Caki2 (cell line): ENCODE measurements at places on chromosomes 3 and 15. TPM values are rescaled to one million over a fixed set of nuclear protein-coding genes. Genes with fewer than 3 reads are reported as not detected.

- DNase-seq: no peak
Observed at GRCh38 chr3:122316368-122316767, 8.7 kb upstream of the CSTA start.

- DNase-seq: no peak
Observed at GRCh38 chr15:38921471-38921870, 356.9 kb upstream of the RASGRP1 start.

DNA sequence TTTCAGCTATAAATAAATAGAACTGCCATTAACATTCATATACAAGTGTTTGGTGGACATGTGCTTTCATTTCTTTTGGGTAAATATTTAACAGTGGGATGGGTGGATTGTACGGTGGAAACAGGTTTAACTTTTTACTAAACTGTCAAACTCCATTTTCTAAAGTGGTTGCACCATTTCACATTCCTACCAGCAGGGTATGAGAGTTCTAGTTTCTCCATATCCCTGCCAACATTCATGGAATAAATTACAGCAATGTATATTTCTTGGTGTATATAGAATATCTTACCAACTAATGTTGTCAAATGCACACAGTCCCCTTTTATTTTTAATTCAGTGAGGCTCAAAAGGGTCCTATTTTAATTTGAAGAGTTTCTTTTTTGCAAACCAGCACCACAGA is 71.3 kb upstream of the CTXND1 start:
- DNase-seq: no peak

GRCh38 chr3:71129611-71130431 is 453.7 kb downstream of the FOXP1 start:
- DNase-seq: peak; percentile 64

DNA sequence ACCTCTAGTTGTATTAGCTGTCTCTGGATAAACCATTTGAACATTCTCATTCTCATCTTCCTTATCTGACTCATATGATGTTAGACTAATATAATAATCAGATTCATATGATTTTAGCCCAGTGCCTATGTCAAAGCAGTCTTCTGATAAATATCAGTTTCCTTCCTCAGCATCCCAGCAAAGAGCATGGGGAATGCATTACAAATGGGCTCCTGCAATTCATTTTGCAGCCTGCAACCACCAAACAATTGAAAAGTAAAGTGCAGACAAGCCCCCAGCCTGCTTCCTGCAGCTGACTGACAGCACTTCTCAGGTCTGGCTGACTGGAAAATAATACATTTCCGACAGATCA is 78.2 kb upstream of the STAC start:
- no peak for DNase-seq

Gene ZFAND6
- total RNA-seq: 105 and 120 TPM in 2 replicates

- DNase-seq: no peak
Observed at GRCh38 chr3:196695849-196696226, 16.2 kb downstream of the CEP19 start.

- peak; percentile 40 for DNase-seq
Observed at GRCh38 chr3:180594631-180595558, 7.1 kb upstream of the TTC14 start.

- peak; percentile 58 for DNase-seq
Observed at GRCh38 chr15:67931861-67932260, 92.0 kb upstream of the RNU6-1 start.

DNA sequence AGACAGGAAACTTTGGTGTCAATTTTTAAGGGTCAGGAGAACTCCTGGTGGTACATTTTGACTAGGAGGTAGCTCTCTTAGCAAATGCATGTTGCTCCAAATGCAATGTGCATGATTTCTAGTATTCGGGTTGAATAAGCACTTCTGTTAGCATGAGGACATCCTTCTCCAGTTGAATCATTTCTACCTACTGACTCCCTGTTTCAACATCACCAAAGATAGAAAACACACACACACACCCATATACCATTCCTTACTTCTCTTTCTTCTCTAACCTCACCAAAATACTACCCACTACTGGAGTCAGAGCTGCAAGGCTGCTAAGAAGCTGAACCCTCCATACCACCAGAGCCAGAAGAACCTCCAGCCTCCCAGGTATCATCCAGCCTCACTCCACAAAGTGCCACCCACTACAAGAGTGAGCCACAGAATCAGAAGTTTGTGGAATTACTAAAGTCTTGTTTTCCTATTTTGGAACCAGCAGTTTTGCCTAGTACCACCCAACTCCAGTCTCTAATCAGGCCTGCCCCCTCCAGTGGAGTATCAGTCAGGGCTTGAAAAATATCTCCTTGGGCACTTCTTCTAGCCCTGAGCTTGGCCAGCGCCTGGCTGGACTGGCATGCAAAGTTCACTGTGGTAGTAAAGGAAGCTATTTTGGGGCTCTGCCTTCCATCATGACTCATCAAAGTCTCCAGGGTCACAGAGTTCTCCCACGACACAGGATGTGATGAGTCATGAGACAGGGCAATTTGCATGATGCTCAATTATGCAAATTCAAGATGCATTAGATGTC is 110.3 kb downstream of the CYP19A1 start:
- DNase-seq: peak; percentile 29

GRCh38 chr3:48222616-48223513 is at the start of gene CAMP:
CAMP (plus strand) TSS chr3:48223495; CDS start chr3:48223512, 17 bp downstream.
- peak; percentile 22 for DNase-seq

- no peak for DNase-seq
Observed at GRCh38 chr3:128942161-128942952, 51.5 kb downstream of the CFAP92 start.

DNA sequence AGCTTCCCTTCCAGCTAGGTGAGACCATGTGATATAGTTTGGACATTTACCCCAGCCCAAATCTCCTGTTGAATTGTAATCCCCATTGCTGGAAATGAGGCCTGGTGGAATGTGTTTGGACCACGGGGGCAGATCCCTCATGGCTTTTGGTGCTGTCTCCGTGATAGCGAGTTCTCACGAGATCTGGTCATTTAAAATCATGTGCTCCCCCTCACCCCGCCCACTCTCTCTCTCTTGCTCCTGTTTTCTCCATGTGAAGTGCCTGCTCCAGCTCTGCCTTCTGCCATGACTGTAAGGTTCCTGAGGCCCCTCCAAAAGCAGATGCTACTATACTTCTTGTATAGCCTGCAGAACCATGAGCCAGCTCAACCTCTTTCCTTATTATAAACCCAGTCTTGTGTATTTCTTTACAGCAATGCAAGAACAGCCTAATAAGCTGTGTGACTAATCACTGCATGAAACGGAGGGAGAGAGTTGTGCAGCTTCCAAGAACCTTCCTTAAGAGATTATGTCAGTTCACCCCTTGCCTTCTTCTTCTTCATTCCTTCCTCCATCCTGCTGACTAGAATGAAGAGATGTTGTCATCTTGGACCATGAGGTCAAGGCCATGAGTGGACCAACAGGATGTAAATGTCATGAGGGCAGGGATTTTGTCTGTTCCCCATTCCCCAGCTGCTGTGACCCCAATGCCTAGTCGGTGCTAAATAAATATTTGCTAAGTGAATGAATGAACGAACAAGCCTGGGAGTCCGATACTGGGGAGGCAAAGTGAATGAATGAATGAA is 91.0 kb downstream of the CPN2 start:
- DNase-seq: no peak

Gene MOBP
- total RNA-seq: not detected in 2 replicates

DNA sequence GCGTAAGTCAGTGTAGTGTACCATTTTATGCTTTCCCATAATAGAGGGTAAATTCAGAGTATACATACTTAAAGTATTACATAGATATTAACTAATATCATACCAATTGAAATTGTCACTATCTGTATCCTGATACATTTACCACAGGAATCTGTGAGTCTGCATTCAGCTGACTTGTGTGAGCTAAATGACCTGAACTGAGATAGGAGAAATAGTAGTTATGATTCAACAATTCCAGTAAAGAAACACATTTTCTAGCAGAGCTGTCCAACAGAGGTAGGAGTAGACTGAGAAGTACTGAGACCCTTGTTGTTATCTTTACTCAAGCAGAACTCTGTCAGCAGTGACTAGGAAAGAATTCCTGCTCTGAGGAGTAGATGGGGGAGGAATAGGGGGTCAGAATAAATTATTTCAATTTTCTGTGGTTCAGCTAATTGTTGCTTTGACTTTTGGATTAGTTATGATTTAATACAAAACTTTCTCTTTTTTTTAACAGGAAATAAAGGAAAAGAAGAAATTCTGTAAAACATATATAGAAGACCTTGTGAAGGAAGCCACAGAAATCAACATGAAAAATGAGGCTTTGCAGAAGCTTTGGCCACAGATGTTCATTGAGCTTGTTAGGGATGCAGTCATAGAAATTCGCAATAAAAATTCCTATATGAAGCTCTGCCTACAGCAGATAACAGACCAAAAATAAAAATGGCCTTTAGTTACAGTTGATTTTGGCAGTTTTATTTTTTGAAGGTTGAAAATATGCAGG is 66.2 kb upstream of the THSD4 start:
- peak; percentile 43 for DNase-seq

Gene CAND2
- total RNA-seq: not detected in 2 replicates

Gene HRG
- not detected in 2 replicates for total RNA-seq

Gene STIMATE
- total RNA-seq: 7.5 and 10.4 TPM in 2 replicates

- DNase-seq: no peak
Observed at GRCh38 chr3:178350763-178351162, 185.5 kb upstream of the KCNMB2 start.

DNA sequence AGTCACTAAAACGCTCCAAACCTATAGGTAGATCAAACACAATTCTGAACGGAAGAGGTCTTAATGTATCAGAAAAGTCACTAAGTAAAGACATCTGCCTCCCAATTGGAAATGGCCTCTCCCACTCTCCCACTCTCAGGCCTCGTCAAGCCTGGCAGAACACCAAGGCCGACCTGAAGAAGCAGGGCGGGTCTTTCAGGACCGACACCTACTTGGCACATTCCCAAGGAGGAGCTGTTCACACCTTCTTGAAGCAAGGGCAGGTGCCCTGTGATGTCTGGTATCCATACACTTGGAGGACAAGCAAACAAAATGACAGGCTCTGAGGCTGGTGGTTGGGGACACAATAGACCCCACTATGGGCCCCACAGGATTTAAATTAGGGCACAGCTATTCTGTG is 30.0 kb downstream of the XXYLT1 start:
- no peak for DNase-seq

DNA sequence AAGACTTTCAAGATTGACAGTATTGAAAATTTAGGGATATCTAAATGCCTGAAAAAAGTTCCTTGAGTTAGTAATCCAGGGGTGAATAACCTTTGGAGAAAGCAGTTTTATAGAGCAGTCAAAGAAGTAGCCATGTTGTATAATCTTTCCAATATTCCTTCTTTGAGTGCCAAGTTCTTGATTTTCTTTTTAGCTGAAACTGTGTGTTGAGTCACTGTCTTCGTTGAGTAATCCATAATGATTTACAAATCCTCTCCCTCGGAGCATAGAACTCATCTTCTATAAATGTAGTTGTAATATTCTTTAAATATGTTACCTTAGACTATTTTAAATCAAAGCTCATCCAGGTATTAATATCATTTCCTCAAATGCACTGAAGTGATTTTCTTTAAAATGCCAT is 135.2 kb downstream of the BBX start:
- no peak for DNase-seq

Gene C3orf20
- not detected in 2 replicates for total RNA-seq

- DNase-seq: peak; percentile 22
Observed at GRCh38 chr3:182618085-182618732, 175.1 kb upstream of the ATP11B start.

DNA sequence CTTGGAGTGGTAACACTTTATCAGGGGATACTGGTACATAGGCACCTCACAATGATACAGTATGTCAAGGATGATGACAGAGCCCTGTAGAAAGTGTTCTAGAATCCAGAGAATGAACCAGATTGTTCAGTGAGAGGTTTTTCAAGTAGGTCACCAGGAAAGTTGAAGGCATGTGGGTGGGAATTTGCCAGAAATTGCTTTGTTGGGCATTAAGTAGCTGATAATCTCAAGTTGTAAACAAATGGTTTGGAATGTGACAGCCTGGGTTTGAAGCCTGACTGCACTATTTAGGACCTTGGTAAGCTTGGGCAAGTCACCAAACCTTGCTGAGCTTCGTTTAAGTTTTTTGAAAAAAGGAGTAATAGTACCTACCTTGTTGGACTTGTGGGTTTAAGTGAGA is 12.5 kb downstream of the SLC35G2 start:
- DNase-seq: no peak

Gene TXNRD3
- total RNA-seq: 4.4 and 12.3 TPM in 2 replicates

- DNase-seq: no peak
Observed at GRCh38 chr15:55770261-55770660, 27.3 kb upstream of the PRTG start.

DNA sequence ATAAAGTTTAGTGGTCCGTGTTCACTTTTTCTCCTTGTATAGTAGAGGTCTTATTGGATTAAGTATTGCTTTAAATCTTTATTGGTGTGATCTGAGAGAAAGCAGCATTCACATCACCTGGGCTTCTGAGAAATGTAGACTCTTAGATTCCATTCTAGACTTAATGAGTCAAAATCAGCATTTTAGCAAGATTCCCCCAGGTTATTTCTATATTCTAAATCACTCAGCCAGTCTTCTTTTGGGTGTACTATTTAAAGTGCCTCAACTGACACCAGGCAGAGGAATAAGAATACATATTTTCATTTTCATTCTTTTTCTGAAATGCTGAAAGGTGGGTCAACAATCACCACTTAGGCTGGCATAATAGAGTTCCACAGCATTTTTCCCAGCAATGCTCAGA is 481.7 kb downstream of the TUSC7 start:
- DNase-seq: no peak
